ENCODE measurements at places on chromosomes 6 and 20. TPM values are rescaled to one million over a fixed set of nuclear protein-coding genes. Genes with fewer than 3 reads are reported as not detected.

CST7 gene
- polyA plus RNA-seq: 0.30 TPM

DNA sequence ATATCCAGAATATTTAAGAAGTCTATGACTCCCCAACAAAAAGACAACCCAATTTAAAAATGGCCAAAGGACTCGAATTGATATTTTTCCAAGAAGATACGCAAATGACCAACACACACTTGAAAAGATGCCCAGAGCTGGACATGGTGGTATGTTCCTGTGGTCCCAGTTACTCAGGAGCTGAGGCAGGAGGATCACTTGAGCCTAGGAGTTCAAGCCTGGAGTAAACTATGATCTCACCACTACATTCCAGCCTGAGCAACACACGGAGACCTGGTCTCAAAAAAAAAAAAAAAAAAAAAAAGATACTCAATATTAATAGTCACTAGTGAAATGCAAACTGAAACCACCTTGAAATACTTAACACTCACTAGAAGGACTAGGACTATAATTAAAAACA lies 12.2 kb upstream of the ARMC2 start:
- DNase-seq: no peak

ADAT2 gene
- 30.7 TPM for polyA plus RNA-seq

GRCh38 chr6:70380252-70380651 lies 33.1 kb upstream of the FAM135A start:
- no peak for DNase-seq

ANKRD66 gene
- not detected for polyA plus RNA-seq

E2F1 gene
- polyA plus RNA-seq: 14.7 TPM

GRCh38 chr6:46199387-46199786 lies 28.6 kb upstream of the ENPP5 start:
- DNase-seq: no peak

GRCh38 chr20:22379472-22379871 lies 204.9 kb downstream of the FOXA2 start:
- DNase-seq: no peak

GRCh38 chr20:18009116-18009515 lies 40.3 kb downstream of the MGME1 start:
- no peak for DNase-seq

TP53INP2 gene
- polyA plus RNA-seq: 13.9 TPM

DNA sequence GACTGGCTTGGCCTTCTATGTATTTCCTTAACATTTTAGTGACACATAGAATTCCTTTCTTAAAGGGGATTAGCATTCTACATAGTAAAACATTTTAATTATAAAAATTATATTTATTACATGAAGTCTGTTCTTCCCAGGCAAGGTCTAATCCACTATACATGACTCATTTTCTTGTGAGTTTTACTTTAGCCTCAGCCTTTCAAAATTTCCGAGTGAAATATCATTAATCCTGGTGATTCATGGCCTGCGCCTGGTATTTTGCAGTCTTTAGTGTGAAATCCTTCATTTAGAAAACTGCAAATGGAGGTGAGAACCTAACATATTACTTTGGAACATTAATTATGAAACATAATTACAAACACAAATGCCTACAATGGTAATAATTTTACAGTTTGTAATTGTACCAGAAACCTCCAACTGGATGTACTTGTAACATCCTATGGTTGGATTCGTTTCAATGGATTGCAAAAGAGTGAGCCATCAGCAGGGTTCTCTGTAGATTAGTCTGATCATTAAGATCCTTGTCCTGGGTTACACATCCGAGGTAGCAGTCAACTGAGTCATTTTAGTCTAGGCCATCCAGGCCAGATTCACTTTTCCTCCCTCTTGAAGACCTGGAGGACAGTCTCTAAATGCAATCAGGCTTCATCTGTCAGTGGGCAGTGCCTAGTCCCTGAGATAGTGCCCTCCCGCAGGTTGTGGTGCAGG lies 272.0 kb downstream of the PACRG start:
- DNase-seq: no peak

- DNase-seq: no peak
Measured at GRCh38 chr6:157830354-157831017, 7.4 kb downstream of the SNX9 start.

GRCh38 chr6:112030206-112030960 lies 23.5 kb upstream of the CCN6 start:
- no peak for DNase-seq

DNA sequence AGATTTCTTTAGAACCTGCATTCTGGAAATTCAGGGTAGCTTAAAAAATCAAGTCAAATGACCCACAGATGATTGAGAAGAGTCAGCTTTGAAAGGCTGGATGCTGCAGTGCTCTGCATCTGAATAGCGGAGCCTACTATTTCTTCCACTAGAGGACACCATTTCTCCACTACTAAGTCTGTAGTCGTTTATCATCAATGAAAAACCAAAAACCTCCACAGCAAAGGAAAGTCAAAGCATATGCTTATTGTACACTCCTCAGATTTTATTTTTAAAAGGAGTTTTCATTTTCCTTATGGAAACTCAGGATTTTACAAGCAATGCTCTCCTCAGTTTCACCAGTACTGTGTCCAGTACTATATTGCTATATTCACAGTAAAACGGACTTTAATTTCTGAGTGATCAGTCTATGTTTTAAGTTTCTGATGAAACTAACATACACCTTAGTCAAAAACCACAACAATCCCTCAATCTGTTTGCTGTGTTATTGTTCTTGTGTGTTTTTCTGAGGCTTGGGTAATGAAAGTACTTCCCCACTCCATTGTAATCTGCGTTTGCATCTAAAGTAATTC lies 50.5 kb upstream of the ENPP5 start:
- peak; percentile 36 for DNase-seq

RHAG gene
- polyA plus RNA-seq: 0.96 TPM

DNA sequence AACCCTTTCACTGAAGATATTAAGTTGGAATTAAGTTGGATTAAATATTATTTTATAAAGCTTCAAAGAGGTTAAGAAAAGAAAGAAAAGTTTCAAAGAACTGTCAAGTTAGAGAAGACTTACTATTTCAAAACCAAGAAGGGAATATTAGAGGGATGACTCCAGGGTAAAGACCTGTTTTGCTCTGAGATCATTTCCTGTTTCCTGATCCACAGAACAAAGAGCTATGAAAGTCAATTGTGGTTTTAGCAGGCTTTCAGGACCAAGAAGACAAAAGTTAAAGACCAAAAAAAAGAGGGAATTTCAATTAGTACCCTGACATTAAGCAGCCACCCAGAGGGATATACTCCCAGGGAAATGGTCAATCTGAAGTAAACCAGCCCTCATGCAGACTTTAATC lies 19.4 kb downstream of the ESF1 start:
- no peak for DNase-seq

GRCh38 chr20:31830406-31830981 lies 11.3 kb downstream of the MYLK2 start:
- no peak for DNase-seq

DNA sequence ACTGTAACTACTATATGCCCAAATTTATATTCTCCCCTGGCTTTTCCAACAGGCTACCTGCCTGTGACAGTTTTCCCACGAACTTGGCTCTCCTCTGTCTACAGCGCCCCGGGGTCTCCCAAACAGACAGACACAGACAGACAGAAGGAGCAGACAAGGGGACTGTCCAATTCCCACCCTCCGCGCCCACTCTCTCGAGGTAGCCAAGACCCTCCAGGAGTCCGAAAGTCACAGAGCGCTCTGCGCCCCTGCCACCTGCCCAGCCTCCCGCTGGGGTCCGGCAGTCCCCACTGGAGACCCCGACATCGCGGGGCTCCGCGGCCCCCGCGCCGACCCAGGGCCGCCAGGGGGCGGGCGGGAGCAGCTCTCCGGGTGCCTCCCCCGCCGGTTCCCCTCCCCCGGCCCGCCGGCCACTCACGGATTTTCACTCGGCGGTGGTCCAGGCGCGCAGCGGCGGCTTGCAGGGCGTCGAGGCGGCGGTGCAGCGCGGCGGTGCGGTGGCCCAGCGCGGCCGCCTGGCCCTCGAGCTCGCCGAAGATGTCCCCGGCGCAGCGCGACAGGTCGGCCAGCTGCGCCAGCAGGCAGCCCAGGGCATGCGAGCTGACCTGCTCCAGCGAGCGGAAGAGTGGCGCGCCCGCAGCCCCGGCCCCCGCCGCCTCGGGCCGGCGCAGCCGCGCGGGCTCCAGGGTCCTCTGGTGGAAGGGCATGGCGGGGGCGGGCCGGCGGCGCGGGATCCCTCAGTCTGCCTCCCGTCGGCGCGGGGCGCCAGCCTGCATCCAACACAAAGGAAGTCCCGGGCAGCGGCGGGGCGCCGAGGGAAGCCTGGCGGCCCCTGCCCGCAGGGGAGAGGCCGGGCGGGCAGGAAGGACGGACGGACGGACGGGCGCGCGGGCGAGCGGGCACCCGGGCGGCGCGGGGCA lies 81.3 kb upstream of the CCDC28A start:
- DNase-seq: peak; percentile 66

SNRNP48 gene
- 28.3 TPM for polyA plus RNA-seq

- no peak for DNase-seq
Measured at GRCh38 chr20:58147628-58148370, 80.7 kb downstream of the ANKRD60 start.

FOXA2 gene
- not detected for polyA plus RNA-seq

TEAD3 gene
- 43.7 TPM for polyA plus RNA-seq

DNA sequence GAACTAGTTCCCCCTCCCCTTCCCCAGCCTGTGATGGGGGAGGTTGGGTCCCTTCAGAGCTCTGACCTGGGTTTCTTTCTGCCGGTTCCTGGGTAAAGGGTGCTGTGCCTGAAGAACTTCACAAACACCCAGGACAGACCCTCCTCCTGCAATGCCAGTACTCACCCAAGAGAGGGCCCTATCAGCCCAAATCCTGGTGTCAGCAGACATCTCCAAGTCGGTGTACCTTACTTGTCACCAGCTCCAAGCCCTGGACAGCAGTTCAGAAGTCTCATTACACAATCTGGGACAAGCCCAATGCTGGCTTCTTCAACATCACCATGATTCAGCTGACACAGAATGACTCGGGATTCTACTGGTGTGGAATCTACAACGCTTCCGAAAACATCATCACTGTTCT lies 467 bp downstream of the TREML4 start:
- DNase-seq: no peak

DNA sequence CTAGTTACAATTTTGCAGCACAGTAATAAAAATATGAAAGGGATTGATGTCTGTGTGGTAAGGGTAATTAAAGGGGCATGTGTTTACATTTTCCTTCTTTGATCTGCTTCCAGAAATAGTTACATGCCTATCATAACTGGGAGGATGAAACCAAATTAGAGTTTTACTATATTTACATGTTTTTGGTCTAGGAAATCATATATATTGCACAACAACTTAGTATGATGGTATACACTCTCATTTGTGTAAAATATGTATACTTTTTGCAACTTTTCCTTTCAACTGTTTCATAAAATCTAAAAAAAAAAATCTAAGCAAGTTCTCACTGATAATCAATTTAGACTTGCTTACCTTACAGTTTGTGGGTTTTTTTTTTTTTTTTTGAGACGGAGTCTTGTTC lies 32.2 kb downstream of the DCBLD1 start:
- no peak for DNase-seq

TBPL1 gene
- 53.9 TPM for polyA plus RNA-seq

DNA sequence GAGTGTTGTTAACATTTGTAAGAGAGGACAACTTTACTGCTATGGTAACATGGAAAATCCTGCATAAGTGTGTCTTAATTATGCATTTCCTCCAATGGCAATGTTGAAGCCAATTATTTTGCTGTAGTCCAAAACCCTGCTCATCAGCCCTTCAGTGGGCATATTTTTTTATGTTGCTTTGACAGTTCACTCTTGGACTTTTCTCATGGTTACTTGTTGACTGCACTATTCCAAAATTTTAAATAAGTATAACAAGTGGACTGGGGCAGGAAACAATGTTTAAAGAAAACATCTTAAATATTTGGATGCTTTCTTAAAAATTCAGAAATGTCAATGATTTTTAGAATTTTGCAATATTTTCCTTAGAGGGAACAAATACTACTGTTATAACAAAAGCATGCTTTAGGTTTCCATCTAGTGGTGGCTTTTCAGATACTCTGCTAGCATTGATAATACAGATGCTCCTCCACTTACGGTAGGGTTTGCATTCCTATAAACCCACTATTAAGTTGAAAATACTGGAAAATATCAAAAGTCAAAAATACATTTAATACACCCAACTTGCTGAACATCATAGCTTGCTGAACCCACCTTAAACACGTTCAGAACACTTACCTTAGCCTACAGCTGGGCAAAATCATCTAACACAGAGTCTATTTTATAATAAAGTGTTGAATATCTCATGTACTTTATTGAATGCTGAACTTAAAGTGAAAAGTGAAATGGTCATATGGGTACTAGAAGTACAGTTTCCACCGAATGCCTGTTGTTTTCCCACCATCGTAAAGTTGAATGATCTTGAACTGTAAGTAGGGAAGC lies 86.4 kb downstream of the ADGRG6 start:
- no peak for DNase-seq

GSTA2 gene
- 0.71 TPM for polyA plus RNA-seq

DNA sequence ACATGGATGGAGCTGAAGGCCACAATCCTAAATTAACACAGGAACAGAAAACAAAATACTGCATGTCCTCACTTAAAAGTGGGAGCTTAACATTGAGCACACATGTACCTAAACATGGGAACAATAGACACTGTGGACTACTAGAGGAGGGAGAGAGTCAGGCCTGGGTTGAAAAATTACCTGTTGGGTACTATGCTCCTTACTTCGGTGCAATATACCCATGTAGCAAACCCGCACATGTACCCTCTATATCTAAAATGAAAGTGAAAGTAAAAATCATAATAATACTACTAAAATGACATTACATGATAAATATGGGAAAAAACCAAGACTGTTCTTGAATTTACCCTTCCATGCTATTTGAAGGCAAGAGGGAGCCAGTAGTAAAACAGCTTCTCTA lies 1273.8 kb upstream of the ADGRB3 start:
- DNase-seq: no peak

DNA sequence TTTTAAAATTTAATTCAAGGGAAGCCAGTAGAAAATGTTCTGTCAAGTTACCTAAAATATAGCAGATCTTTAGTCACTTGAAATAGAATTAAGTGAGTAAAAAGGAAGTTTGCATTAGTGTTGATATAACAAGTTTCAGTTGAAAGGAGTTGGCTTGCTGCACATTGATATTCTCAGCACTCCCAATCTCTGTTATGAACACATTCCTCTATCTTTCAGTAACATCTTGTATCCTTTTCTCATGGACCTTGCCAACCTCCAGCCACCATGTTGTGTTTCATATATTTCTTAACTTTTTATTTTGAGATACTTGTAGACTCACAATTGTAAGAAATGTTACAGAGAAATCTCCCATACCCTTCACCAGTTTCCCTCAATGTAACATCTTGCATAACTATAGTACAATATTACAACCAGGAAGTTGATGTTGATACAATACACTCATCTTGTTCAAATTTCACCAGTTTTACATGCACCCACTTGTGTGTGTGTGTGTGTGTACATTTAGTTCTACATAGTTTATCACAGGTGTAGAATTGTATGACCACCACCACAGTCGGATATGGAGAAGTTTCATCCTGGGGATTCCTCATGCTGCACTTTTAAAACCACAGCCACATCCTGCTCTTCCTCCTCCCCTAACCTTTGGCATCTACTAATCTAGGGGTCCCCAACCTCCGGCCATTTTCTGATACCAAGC lies 20.2 kb upstream of the PAQR8 start:
- DNase-seq: no peak

MLN gene
- polyA plus RNA-seq: 2.1 TPM

GRCh38 chr6:109790131-109790530 lies 99.0 kb downstream of the FIG4 start:
- no peak for DNase-seq

ISM1 gene
- 4.3 TPM for polyA plus RNA-seq
